ENCODE measurements at places on chromosomes 5 and 9. TPM values are rescaled to one million over a fixed set of nuclear protein-coding genes. Genes with fewer than 3 reads are reported as not detected.
A peak's percentile ranks its signal among the peaks of the same experiment; 100 is the strongest.

- DNase-seq: no peak
Measured at GRCh38 chr5:541539-542318, 17.5 kb upstream of the SLC9A3 start.

- no peak for DNase-seq
Measured at GRCh38 chr9:114031037-114031630, 47.0 kb downstream of the AMBP start.

DNA sequence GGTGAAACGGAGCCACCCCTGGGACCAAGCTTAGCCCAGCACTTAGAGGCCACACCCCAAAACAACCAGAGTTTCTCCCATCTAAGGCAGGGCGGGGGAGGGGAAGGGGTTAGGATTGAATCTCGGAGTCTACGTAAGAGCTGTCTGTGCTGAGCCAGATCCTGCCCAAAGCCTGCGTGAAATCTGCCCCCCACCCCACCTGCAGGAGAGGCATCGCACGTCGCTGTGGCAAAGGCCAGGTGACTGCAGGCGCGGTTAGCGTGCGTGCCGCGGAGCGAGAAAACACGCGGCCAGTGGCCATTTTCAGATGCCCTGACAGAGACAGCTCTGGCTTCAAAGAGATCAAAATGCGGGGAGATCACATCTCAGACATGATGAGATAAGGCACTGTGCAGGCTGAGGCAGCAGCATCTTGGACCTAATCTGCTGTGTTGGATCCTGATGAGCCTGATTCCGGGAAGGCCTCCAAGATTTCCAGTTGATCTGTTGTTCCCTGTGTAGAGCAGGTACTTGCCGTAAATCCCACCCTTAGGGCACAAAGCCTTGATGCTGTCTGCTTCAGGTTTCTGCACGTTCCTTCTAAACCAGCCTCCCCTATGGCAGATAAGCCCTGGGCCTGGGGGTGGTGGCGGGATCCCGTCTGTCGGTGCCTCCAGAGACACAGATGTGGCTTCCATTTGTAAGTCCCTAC is 2.5 kb upstream of the QSOX2 start:
- no peak for DNase-seq

DNA sequence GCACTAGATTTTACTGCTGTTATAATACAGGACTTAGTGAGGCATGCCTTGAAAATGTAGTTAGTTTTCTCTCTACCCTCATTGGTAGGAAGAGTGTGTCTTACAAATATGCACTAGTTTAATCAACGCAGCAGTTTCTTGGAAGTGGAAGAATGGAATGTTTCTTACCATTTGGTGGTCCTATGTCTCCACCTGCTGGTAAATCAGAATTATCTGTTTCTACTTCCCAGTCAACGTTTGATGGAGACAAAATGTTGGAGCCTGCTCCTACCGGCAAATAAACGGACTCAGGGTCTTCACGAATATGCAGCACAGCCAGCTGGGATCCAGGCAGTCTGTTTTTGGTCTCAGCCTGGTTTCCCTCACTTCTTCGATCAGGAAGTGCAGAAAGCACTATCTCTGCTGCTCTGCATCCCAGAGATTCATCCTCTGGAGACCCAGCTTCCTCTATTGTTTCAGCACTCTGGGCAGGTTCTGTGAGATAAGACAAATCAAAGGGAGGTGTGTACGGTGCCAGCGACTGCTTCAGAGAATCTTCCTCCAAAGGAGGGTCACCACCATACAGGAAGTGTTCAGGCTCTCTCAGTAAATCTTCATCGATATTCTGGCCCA is 59.5 kb upstream of the PCA3 start:
- DNase-seq: peak; percentile 83

Gene SLC36A3
- total RNA-seq: not detected

Measured in M059J (cell line).